ENCODE measurements at places on chromosomes 5 and 9.

DNA sequence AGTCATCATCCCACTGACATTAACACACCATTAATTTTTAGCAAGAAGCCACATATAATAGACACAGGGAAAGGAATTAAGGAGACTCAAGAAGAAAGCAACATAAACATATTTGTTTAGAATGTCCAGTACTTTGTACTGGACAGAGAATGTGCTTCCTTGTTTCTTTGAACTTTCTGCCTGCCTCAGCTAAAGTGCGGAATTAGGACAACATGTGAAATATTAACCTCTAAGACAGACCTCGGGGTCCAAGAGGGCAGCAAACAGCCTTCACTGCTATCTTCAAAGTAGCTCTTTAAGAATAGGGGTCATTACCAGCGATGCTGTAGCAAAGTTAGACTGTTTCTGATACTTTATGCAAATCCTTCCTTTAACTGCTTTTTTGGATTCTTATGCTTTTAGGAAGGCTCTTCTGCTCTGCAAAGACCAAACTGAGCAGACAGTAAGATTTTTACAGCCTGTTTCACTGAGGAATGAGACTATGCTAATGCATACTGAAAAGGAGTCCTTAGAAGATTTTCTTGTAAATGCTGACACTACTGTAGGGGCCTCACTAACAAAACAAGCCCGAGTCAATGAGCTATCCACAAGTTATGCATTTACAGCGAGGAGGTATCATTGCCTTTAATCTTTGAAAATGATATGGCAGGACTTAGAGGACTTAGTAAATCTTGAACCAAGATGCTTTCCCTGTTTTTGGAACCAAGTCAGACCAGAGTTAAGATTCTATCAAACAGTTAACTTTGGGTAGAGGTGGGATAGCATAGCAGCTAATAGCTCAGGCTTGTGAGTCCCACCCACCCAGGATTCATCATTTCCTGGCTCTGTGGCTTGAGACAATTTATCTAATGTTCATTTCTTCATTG, 23.8 kb downstream of the DAB2 start:
- no peak for ATAC-seq

- no peak for ATAC-seq
These were observed 26.7 kb downstream of the ECM2 start for GRCh38 chr9:92509050-92509449.

DNA sequence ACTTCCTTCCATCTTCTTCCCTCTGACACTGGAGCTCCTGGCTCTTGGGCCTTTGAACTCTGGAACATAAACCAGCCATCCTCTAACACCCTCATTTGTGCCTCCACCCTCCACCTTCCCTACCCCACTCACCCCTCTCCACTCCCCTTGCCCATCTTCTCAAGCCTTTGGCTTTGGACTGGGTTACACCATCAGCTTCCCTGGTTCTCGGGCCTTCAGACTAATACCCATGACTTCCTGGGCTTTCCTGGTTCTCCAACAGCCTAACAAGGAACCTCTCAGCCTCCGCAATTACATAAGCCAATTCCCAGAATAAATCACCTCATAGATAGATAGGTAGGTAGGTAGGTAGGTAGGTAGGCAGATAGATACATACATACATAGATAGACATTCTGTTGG, 67.1 kb downstream of the FREM1 start:
- no peak for ATAC-seq

- peak; percentile 20 for ATAC-seq
These were observed 203.3 kb downstream of the ADAMTS12 start for GRCh38 chr5:33688526-33688925.

DNA sequence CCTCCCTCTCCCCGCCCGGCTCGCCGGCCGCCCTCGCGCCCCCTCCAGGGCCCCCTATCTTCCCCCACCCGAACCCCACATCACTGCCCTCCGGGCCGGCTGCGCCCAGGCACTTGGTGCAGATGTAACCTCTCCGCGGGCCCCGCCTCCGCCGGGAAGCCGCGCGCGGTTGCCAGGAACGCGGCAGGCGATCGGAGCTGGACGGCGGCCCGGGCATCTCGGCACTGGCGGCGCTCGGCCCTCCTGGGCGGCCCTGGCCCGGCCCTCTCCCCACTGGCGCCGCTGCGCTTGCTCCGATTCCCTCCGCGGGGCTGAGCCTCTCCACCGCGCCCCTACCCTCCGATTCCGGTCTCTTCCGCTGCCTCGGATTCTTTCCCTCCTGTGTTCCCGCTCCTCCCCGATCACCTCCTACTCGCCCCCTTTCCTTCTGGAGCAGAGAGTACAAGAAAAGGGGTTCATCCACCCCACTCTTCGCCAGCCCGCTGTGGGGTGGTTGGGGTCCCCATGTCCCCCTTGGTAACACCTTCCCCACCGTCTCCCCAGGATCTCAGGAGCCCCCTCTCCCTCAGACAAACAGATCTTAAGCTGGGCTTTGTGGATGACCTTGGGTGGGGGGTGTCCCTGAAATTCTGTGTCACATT, 70.6 kb downstream of the C9orf50 start:
- ATAC-seq = peak; percentile 92

DNA sequence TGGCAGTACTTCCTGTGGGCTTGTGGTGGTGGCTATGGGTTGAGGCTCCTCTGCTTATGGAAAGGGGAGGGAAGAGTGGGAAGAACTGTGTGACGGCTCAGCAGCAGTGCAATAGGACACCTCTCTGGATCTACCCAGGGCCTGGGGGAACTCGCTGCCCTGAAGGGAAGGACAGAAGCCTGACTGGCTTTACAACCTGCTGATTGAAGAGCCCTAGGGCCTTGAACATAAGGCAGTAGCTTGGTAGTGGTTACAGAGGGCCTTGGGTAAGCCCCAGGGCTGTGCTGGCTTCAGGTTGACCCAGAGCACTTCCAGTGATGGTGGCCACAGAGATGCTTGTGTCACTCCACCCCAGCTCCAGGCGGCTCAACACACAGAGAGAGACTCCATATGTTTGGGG, 5.5 kb downstream of the CCIN start:
- no peak for ATAC-seq

GRCh38 chr5:61168951-61169350, 6.7 kb upstream of the SMIM15 start:
- no peak for ATAC-seq

GRCh38 chr5:177320879-177321278, 9.2 kb upstream of the MXD3 start:
- no peak for ATAC-seq

- no peak for ATAC-seq
These were observed 333.8 kb downstream of the RASEF start for GRCh38 chr9:82729141-82729540.

GRCh38 chr9:88060746-88061145, 77.5 kb downstream of the SPATA31C2 start:
- no peak for ATAC-seq

DNA sequence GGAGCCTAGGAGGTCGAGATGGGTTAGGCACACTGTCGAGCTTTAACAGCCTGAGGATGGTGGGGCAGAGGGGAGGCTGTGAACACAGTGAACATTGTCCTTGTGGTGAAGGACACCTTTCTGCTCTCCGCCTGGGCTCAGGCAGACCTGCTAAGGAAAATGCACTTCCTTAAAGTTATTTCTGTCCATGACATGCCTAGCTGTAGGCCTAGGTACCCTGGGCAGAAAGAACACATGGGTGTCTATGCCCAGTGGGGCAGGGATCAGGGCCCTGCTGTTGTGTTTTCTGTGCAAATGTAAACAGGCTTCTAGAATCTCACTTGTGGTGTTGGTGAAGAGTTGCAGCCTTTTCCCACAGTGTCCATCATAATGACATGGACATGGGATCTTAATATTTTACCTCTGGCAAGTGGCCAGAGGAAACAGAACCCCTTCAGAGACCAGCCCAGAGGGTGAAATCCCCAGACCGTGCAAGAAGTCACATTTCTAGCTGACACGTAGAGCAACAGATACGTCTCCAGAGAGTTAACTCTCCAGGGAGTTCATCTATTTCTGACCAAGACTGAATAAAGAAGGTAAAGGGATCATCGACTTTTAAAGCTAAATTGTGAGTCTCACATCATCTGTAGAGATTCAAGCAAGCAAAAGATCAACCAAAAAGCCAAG, 79.2 kb downstream of the C9orf152 start:
- ATAC-seq = no peak

- no peak for ATAC-seq
These were observed 20.1 kb upstream of the LTC4S start for GRCh38 chr5:179773686-179774040.

DNA sequence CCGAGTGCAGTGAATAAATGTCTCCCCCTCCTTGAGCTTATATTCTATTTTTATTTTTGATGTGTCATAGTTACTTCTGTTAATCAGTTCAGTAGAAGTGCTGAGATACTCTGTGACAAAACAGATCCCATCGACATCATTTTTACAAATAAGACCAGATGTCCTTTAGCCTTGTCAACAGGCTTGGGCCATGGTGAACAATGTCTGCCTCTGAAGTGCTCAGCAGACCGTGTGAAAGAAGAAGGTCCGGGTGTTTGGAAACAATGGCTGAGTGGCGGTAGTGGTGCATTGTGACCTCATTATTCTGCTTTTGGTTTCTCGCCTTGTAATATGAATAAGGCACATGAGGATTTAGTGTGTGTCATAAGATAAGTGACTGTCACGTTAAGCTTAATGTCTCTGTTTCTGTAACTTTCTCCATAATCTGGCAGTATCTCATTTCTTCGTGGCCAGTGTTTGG, 71.2 kb downstream of the SYK start:
- no peak for ATAC-seq

GRCh38 chr9:13175732-13176131, 103.8 kb downstream of the MPDZ start:
- ATAC-seq = no peak

DNA sequence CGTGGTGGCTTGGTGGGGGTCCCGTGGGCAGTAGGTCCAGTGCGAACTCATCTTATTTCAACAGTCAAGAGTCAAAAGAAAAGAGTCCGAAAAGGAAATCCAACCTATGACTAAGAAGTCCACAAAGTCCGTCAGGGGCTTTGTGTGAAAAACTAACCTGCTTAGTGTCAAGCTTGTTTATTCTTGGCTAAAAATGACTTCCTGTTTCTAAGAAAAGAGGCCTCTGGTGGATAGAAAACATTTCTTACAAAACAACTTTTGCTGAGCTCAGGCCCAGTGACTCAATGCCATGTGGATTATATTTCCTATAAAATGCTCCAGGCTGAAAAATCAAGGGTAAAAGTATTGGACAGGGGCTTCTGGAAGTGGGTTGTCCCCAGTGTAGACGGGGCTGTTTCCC, 105.9 kb downstream of the GADD45G start:
- ATAC-seq = peak; percentile 48

- no peak for ATAC-seq
These were observed 192.3 kb downstream of the MELK start for GRCh38 chr9:36765077-36765390.

DNA sequence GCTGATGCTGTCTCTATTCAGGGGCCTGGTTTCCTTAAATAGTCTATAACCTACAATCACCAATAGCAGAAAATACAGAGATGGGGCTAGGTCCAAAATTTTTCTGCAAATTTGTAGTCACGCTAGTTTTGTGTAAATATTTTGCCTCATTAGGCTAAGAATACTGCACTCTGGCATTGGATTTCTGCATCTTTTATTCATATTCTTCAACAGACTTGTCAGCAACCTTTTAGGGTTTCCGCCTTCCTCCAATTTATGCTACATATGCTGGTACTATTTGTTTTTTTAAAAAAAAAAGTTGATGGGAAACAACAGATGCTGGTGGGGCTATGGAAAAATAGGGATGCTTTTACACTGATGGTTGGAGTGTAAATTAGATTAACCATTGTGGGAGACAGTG, 202.3 kb downstream of the GABRB2 start:
- no peak for ATAC-seq

- ATAC-seq = no peak
These were observed 16.1 kb upstream of the TMED7 start for GRCh38 chr5:115641948-115642347.

DNA sequence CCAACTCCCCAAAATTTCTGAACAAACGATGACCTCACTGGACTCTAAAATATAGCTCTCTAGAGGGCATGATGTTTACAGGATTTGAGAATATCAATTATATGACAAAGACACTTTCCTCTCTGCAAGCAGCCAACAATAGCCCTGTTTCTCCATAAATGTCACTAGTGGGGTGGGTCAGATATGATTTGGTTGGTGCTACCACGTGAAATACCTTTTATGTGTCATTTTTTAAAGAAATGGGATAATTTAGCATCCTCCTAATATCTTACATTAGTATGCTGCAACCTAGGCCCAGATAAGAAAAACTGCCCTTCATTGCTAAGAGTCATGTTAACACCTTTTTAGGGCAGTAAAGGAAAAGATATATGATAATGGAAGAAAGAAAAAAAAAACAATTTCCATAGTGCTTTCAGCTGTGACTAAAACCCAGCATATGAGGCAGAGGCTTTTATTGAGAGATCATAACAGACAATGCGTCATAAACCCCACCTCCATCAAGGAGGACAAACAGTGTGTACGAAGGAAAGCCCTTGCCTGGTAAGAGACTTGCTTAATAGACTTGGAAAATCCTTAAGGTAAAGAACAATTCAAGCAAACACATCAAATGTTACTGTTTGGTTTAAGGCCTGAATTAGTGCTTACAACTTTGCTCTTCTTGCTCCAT, 372.4 kb upstream of the PAPPA start:
- no peak for ATAC-seq

- ATAC-seq = no peak
These were observed 35.9 kb downstream of the HK3 start for GRCh38 chr5:176863041-176863764.

DNA sequence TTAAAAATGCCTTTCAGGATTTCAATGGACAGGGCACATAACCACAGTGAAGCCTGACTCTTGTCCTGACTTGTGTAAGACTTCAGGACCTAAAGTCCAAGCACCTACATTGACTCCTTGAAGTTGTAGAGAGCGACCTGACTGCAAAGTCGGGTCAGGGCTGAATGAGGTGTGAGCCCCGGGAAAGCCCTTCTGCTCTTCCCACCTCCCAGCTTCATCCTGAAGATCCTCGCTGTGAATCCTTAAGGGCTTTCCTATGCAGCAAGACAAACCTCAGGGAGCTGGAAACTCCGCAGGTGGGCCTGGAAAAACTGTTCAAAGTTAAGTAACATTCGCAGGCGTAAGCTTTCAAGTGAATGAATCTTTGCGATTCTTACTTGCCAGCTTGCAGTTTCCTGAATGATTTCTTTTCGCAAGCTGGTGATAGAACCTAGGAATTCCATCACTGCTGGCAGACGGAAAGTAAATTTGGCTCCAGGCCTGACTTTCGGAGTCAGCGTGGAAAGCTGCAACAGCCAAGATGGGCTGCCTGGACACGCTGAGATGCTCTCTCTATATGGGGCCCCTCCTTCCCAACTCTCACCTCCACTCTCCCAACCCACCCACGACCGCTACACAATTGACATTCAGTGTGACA, 10.9 kb downstream of the SEMA5A start:
- ATAC-seq = no peak

- ATAC-seq = peak; percentile 40
These were observed 312 bp downstream of the SET start for GRCh38 chr9:128689293-128689774.

GRCh38 chr5:89342106-89342876, 459.3 kb upstream of the MEF2C start:
- no peak for ATAC-seq
